ENCODE measurements at places on chromosomes 12 and 14. TPM values are rescaled to one million over a fixed set of nuclear protein-coding genes. Genes with fewer than 3 reads are reported as not detected.

DCN gene
- polyA plus RNA-seq, result 791 TPM

EMP1 gene
- polyA plus RNA-seq, result 105 TPM

KRT79 gene
- not detected for polyA plus RNA-seq

RFX4 gene
- polyA plus RNA-seq, result not detected

MYF5 gene
- polyA plus RNA-seq, result not detected

POU6F1 gene
- polyA plus RNA-seq, result 13.4 TPM

MSI1 gene
- 23.8 TPM for polyA plus RNA-seq

GRCh38 chr12:111201036-111201435, 167.9 kb downstream of the PHETA1 start:
- no peak for DNase-seq

- DNase-seq, result no peak
Observed at GRCh38 chr14:90132821-90133570, 71.2 kb downstream of the KCNK13 start.

- DNase-seq, result no peak
Observed at GRCh38 chr12:45775964-45776363, 46.5 kb downstream of the ARID2 start.

GRCh38 chr12:30996752-30997151, 70.2 kb downstream of the TSPAN11 start:
- DNase-seq, result no peak

DNA sequence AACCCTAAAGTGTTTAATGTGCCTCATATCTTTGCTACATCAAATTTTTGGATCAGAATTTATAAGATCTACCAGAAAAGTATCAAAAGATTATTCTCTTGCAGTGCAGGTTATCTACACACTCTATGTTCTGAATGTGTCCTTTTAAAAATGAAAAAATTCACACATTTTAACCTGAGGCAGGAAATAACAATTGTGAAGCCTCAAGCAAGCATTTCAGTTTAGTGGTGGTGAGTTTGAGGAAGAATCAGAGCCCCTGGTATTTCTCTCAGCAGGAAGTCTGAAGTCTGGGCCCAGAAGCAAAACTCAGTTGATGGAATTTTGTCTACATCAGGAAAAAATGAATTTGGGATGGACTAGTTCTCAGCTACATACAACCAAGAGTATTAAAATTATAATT, 137.0 kb upstream of the PZP start:
- DNase-seq, result no peak

DNA sequence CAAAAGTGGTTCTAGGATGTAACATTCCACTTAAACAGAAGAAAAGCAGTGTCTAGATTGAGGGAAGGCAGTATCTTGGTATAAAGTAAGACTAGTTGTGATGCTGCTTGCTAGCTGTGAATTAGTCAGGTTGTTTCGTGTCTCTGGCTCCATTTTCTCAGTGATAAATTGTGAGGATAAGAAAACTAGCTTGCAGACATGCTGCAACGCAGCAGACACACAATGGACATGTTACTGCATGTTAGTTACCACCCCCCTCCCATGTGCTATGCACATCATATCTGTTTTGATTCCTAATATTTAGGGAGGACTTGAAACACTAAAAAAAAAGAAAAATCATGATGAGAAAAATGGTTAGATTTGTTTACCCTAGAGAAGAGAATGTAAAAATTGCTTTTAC, 2.9 kb downstream of the CCNK start:
- DNase-seq, result no peak

- no peak for DNase-seq
Observed at GRCh38 chr12:58408516-58408915, 467.1 kb downstream of the ATP23 start.

GRCh38 chr12:96248136-96248931, 54.2 kb downstream of the ELK3 start:
- DNase-seq, result no peak

- DNase-seq, result no peak
Observed at GRCh38 chr14:38286452-38286851, 30.6 kb upstream of the CLEC14A start.

- DNase-seq, result no peak
Observed at GRCh38 chr12:109033239-109034196, 12.7 kb upstream of the SVOP start.

DNA sequence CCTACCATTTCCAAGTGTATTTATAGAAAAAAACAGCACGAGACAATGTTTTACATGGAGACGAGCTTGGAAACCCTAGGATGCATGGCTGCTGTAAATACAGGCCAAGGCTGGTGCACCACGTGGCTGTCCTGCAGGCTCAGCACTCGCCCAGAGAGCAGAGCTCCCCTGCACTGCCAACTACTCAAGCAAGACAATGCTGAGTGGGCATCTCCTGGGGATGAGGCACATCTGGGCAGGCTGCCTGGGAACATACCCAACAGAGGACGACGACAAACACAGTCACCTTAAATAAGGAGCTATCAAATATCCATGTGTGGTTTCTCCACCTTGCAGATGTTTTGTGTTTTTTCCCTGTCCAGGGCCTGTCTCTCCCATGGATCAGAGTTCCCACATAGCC, 128.3 kb upstream of the PRMT8 start:
- DNase-seq, result no peak

DNA sequence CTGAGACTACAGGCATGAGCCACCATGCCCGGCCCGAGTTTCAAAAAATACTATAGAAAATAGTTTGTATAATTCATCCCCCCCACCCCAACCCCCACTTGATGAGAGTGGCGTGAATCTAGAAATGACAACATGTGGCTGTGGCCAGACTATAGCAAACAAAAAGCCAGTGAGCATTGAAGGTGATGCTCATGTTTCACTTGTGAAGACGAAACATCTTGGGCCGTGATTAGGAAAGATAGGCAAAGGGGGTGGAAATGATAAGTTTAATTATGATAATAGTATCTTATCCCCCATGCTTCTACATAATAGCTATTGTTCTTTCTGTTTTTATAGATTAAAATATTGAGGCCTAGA, 8.5 kb downstream of the BORCS5 start:
- DNase-seq, result no peak

GRCh38 chr12:110819646-110820045, 27.1 kb upstream of the CCDC63 start:
- no peak for DNase-seq

- DNase-seq, result no peak
Observed at GRCh38 chr12:15122344-15122743, 98.9 kb downstream of the RERG start.

DNA sequence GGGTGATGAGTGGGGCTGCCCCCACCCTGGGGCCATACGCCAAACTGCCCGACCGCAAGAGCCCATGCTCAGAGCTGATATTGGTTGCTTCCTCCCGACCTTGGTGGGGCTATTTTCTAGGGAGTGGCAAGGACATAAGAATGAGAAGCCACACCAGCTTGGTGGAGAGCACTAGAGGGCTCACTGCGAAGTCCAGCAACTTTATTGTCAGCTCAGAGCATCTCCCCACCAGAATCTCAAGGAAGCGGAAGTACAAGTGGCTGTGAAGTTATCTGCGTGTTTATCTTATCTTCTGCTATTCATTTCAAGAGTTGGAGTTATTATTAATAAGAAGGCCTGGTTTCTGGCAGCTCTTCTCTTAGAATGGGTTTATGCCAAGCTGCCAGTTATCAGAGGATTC, 4.9 kb upstream of the PLXNC1 start:
- DNase-seq, result no peak

DNA sequence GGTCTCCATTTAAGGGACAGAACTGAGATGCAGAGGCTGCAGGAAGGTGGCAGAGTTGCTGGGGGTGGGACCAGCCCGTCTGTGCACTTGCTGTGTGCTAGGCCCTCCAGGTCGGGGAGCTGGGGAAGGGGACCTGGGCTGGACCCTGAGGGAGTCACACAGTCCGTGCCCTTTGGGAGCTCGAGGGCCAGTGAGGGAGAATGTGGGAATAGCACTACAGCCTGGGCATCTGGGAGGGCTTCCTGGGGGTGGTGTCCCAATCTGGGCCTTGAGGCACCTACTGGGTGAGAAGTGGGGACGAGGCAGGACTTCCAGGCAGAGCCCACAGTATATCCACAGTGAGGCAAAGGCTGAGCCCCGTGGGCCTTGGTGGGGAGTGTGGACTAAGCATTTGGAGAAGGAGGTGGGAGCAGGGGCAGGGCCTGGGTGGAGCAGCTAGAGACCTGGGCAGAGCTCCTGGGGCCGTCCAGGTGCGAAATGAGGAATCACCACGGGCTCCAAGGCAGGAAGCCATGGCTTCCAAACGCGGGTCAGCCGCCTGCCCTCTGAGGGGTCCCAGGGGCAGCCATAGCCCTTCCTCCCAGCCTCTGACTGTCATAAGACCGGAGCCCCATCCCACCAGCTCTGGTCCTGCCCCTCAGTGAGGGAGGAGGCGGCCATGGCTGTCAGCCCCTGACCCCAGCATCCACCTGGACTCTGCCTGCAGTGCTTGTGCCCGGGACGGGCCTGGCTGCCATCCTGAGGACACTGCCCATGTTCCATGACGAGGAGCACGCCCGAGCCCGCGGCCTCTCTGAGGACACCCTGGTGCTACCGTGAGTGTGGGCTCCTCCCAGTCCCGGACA, 6.6 kb downstream of the ASPG start:
- DNase-seq, result no peak

DNA sequence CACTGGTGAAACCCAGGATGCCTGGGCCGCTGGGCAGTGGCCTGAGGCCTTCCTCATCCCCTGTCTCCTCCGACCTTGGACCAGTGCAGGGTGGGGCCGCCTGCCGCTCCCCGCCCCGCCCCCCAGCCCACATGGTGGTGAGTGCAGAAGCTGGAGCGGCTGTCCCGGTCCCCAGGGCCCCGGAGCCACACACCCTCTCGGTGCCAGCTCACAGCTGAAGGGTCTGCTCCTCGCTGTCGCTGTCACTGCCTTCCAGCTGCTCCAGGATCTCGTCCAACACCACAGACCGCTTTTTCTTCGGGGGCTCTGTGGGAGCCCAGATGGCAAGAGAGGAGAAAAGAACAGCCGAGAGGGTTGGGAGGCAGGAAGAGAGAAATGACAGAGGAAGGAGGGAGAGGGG, 143.1 kb downstream of the RBM19 start:
- no peak for DNase-seq

DNA sequence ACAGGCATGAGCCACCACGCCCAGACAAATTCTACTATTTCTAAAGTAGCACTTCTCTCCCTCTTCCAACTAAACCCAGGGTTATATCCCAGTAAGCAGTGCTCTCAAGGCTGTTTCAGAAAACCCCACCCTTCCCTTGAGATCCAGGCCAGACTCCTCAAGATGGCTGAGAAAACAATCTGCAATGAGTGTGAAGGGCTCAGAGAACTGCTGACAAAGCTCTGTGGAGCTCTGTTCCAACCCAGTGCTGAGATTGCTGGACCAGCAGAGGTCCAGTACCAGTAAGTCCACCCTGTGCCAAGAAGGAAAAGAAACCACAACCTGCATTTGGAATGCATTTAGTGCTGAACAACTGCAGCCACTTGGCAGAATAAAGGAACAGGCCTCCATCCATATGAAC, 3.7 kb upstream of the IFFO1 start:
- DNase-seq, result no peak

DNA sequence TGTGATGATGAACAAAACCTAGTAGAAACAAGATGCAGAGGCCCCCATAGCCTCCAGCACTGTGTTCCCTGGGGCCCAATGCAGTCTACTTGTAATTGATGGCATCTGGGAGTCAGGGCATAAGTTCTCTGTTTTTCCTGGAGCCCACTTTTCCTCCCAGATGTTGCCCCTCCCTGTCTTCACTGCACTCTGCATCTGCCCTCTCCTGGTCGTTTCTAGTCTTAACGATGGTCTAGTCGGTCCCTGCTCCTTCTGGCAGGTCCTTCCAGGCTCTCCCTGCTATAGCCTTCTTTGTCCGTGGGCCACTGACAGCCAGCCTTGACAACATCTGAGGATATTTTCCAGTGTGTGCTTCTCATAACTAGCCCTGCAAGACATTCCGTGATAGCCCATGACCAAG, 208.3 kb downstream of the GXYLT1 start:
- DNase-seq, result no peak

All from left renal cortex interstitium (tissue), 4 donors.